Ammon's horn (tissue), 1 donor: ENCODE measurements at places on chromosomes 3 and 15.

GRCh38 chr15:77554306-77555080, 78.2 kb downstream of the LINGO1 start:
- peak; percentile 94 for DNase-seq

- DNase-seq: no peak
Observed at GRCh38 chr3:18035641-18036449, 293.4 kb upstream of the TBC1D5 start.

- DNase-seq: no peak
Observed at GRCh38 chr3:197524128-197524527, 31.6 kb downstream of the BDH1 start.

DNA sequence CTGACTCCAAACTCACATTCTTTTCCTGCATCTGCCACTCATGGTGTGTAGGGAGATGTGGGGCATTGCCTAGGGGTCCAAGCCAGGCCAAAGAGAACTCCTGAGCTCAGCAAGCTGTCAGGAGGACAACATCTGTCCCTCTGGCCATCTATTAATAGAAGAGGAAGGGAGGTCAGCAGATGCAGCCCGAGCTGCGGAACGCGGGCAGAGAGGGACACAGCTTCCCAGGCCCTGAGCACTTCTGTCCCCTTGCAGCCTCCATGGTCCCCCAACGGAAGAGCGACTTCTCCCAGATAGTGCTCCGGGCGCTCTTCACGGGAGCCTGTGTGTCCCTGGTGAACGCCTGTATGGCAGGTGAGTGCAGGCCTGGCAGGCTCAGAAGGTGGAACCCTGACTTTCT, 37.3 kb upstream of the PDE8A start:
- DNase-seq: no peak

GRCh38 chr3:142251951-142252350, 26.6 kb upstream of the GK5 start:
- DNase-seq: no peak

DNA sequence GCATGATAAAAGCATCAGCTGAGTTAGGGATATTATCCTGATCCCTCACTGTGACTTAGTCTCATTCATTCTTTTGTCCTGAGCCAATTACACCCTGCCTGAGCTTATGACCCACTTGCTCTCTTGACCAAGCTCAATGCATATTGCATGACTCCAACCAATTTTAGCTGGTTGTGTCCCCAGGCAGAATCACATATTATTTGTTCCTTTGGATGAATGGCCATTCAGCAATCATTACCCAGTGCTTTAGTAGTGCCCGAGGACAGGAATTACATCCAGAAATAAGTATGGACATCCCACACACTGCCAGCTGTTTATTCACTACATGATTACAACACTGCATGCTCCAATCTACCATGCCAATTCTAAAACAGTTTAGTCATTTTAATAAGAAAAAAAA, 322.5 kb downstream of the ZBBX start:
- no peak for DNase-seq

GRCh38 chr15:92122259-92122658, 268.8 kb downstream of the SLCO3A1 start:
- DNase-seq: no peak

DNA sequence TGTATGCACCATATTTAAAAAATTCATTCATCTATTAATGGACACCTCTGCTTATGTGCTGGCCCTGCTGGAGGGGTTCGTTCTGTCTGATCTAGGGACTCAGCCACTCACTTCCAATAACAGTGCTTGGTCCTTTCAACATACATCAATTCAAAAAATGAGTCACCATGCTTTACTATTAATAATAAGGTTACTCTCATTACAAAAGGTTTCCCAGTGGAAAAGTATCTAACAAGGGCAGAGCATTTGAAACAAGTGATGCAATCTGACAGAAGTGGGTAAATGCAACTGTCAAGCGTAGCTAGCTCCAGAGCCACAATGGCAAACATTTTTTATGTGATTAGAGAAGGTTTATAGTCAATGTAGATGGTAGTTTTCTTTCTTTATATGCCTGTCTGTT, 67.9 kb upstream of the TNIK start:
- no peak for DNase-seq

DNA sequence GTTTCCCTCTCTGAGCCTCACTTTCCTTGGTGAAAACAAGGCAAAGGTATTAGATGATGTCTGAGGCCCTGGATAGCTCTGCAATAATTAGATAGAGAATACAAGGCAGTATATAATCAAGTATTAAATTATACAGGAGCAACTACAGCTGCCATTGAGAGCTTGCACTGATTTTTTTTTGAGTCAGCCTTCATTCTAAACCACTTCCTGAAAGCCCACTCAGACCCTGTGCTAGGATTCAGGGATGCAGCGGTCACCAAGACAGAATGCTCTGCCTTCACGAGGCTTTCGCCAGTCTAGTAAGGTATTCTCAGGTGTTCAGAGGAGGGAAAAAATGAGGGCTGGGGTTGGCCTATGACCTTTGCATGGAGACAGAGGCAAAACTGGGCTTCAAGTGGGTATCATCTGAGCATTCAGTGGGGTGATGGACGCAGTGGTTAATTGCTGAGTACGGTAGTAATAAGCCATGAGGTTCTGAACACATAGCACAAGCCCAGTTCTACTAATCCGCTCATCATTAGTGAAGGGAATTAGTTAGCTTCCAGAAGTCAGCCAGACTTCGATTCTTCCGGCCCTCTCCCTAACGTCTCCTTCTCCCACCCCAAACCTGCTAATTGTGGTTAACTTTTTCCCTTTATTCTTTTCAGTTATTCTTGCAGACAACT, 3.6 kb downstream of the VGLL4 start:
- no peak for DNase-seq
